Activated CD4-positive, alpha-beta T cell treated with anti-CD3 and anti-CD28 coated beads, Interleukin-2, amount 50 U/mL, for 16 hours (primary cell): ENCODE measurements at places on chromosomes 5 and 9.

DNA sequence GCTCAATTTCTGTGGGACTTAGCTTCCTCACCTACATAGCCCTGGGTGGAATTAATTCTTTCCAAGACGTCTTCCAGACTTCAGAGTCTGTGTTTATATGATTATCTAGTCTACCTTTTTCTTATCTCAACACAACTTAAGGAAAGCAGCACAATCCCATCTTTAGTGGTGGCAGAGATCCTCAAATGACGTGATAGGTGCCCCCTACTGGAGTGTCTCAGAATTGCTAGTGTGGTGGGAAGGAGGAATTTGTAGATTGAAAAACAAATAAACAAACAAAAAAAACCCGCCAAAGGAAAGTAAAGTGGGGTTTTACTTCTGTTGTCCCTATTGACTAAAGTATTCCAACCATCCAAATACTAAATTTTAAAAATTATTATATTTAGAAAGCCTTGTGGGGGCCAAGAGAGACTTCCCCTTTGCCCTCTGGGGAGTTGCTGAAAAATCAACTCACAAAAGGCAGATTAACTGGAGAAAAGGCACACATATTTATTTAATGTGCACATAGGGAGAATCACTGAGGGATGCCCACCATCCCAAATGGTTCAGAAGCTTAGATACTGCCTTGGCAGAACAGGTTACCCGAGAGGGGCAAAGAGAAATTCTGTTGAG, 283.3 kb downstream of the TMEM167A start:
- DNase-seq: peak; percentile 32

- no peak for DNase-seq
Observed at GRCh38 chr9:93265301-93265971, 81.5 kb downstream of the WNK2 start.

DNA sequence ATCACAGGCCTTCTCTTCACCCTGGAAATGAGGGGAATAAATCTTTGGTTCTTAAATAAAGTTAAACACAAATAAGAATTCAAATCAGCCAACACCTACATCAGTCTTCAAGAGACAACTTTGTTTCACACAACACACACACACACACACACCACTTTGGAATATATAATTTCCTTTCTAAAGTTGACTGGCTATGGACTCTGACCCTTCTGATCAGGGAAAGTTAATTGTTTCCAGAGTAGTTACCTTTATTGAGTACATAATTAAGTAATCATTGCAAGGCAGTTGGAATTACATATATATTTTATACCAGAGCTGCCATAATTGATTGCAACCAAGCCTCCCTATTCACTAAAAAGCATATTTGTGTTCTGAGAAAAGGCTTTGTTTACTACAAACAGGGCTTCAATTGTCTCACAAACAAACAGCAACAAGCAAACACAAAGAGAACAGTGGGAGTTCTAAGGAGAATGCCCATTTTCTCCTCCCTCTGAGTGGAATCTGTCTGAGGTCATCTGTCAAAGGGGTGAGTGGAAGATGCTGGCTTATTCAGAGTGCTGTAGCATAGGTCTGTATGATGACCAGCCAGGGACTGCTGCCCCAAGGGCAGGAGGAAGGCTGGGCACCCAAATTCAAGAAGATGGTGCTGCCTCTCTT, 136.6 kb downstream of the SEMA6A start:
- no peak for DNase-seq

DNA sequence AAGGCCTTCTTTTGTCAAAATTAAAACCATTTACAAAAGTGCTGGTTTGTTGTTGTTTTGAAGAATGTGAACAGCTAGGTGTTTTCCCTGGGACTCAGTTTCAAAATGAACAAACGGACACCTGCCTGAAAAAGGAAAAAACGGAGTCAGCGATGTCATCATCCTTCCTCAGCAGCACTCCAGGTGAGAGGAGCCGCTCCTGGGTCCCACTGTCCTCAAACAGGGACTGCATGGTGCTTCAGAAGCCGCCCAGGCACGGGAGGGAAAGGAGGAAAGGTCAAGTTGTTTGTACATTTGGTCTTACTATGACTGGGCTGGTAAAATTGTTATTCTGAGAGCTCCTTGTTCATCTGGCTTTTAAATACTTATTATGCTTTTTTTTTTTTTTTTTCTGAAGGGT, 69.0 kb upstream of the ZSWIM6 start:
- no peak for DNase-seq

DNA sequence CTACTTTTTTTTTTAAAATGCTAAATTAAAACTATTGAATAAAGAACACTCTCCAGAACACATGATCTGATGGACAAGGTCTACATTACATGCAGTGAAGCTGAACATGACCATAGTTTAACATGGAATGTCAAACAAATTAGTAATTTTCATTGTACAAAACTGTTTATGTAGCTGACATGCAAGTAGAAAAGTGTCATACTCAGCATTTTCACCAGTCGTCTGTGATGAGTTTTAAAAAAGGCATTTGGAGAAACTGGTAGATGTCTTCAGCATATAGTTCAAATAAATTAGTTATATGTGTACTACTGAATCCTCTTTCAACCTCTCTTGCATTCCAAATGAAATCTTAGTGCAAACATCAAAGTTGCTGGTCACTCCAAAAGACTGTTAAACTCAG, 301.9 kb downstream of the FER start:
- DNase-seq: no peak
